ENCODE measurements at places on chromosomes 4 and X. TPM values are rescaled to one million over a fixed set of nuclear protein-coding genes. Genes with fewer than 3 reads are reported as not detected.

Gene CENPU
- total RNA-seq = 9.5 TPM

Gene DCAF4L1
- total RNA-seq = not detected

DNA sequence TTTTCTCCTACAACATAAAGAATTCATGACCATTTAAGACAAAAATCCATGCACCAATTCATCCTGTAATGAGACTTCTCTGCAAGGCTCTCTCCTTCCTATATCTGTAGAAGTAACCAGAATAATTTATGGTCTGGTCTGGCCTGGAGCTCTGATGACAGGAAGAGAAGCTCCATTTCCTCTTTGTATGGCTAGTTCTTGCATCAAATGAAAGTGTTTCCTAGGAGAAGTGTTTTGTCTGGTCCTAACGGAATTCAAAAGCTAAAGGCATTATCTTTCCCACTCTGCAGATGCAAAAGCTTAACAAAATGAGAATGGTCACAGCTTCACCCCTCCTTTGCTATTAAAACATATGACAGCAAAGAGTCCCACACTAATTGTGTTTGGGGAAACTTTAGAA, 55.1 kb downstream of the SPATA18 start:
- no peak for DNase-seq

- DNase-seq = no peak
Measured at GRCh38 chr4:96698831-96699230, 858.9 kb downstream of the PDHA2 start.

- no peak for DNase-seq
Measured at GRCh38 chr4:52425751-52426326, 233.3 kb downstream of the USP46 start.

Gene ADGRG2
- total RNA-seq = 0.39 TPM

GRCh38 chr4:144575181-144575580, 70.8 kb upstream of the HHIP start:
- no peak for DNase-seq

GRCh38 chr4:81904121-81904520, 432.4 kb upstream of the RASGEF1B start:
- no peak for DNase-seq

Gene IL2
- total RNA-seq = not detected

DNA sequence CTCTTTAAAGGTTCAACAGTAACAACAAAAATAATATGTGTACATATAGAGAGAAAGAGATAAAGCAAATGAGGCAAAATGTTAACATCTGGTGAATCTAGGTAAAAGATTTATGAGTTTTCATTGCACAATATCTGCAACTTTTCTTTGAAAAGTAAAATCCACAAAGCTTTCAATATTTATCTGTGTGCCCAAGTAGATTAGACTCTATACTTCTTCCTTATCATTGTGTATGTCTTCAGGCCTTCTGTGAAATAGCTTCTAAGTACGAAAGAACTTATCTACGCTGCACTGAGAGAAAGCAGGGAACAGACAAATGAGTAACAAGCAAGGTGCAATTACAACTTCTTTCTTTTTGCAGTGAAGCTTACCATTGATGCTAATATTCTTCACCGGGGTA, 81.6 kb downstream of the NPNT start:
- DNase-seq = no peak
